ENCODE measurements at places on chromosomes 16 and 17.
A peak's percentile ranks its signal among the peaks of the same experiment; 100 is the strongest.

GRCh38 chr16:17084130-17084529, 386.6 kb downstream of the XYLT1 start:
- DNase-seq: no peak

- no peak for DNase-seq
Measured at GRCh38 chr16:85428899-85429775, 184.0 kb upstream of the GSE1 start.

DNA sequence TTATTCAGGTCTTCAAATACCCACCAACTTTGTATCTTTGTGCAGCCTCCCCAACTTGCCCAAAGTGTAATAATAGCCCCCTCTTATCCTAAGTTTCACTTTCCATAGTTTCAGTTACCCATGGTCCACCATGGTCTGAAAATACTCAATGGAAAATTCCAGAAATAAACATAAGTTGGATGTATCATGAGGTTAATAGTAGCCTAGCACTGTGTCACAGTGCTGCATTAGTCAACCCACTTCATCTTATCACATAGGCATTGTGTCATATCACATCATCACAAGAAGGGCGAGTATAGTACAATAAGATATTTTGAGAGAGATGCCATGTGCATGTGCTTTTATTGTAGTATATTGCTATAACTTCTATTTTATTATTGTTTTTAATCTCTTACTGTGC, 21.9 kb downstream of the OMG start:
- DNase-seq: peak; percentile 46

- DNase-seq: peak; percentile 70
Measured at GRCh38 chr17:28646039-28646754, 1.2 kb upstream of the BLTP2 start.

DNA sequence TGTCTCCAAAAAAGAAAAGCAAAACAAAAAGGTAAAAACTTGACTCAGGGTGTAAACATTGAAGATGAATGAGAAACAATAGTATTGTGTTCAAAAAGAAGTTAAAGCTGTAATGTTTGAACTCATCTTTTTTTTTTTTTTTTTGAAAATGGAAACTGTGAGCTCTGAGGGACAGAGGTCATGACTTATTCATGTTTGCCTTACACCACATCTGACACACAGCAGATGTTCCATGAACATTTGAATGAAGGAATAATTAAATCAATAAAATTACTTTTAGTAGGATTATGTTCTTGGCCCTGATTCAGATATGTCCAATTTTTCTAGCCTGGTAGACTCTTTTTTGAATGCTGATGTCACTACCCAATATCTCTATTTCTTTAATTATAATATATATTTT, 95.7 kb upstream of the MED13 start:
- DNase-seq: no peak

DNA sequence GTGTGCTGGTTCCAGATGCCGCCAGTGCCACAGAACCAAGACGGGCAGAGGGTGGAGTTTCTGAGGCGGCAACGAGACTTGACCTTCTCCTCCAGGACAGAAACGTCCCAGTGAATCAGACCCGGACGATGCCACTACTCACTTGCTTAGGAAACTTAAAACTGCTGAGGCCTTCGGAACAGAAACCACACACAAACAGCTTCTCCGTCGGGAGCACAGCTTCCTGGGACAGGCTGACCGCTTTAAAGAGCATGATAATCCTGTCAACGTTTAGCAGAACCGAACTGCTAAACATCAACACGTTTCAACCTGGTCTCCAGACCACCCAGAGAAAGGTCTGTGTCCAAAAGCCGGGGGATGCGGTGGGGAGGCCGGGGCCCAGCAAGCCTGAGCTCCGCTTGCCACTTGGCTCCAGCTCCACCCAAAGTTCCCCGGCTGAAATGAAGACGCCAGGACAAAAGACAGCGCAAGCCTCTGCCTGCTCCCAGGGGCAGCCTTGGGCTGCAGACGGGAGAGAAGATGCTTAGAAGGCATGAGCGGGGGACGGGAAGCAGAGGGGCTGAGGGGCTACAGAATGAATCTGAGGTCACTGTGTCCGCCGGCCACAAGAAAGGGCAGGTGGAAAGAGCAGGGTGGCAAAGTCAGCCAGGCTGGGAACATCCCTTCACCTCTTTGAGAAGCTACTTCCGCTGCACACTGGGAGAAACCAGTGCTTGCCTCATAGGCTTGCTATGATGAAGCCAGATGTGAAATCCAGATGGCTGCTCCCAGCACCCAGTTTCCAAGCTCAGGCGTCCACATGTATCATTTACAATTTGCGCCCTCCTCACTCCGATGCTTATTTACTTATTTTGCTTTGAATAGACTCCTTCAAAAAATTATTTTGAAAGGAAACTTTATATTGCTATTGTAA, 69.0 kb downstream of the MRM3 start:
- peak; percentile 77 for DNase-seq

GRCh38 chr17:70205401-70205800, 36.1 kb downstream of the KCNJ2 start:
- no peak for DNase-seq

DNA sequence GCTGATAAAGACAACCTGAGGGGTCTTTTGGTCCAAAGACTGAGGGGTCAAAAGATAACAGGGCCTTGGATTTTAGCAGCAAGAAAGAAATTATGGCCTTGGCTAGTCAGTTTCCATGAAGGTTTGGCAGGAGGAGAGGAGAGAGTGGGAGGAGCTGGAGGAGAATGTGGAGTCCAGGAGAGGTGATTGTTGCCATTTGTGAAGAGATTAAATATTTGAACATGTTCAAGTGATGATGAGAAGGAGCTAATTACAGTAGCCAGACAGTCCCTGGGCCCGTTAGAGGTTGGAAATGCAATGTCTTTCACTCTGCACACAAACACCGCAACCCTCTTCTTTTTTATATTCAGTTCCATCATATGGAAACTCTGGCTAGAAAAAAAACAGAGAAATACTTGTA, 68.6 kb downstream of the TNRC6C start:
- no peak for DNase-seq

GRCh38 chr16:77662246-77662645, 60.1 kb upstream of the NUDT7 start:
- DNase-seq: no peak

GRCh38 chr16:55152875-55153390, 171.1 kb upstream of the IRX6 start:
- no peak for DNase-seq

DNA sequence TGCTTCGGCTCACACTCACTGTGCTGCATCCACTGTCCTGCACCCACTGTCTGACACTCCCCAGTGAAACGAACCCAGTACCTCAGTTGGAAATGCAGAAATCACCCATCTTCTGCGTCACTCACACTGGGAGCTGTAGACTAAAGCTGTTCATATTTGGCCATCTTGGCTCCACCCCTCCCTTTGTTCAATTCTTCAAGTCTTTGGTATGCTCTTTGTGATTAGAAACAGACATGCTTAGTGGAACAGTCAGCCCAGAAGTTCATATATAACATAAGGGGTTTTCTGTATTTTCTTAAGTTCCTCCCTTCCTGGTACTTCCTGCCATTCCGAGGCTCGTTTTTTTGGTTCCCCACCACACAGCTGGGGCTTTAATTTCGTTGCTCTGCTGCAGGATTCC, 398.5 kb upstream of the DYNLRB2 start:
- no peak for DNase-seq

- no peak for DNase-seq
Measured at GRCh38 chr16:26500326-26500725, 566.4 kb upstream of the C16orf82 start.

- DNase-seq: no peak
Measured at GRCh38 chr17:49931416-49932137, 37.4 kb upstream of the DLX4 start.

DNA sequence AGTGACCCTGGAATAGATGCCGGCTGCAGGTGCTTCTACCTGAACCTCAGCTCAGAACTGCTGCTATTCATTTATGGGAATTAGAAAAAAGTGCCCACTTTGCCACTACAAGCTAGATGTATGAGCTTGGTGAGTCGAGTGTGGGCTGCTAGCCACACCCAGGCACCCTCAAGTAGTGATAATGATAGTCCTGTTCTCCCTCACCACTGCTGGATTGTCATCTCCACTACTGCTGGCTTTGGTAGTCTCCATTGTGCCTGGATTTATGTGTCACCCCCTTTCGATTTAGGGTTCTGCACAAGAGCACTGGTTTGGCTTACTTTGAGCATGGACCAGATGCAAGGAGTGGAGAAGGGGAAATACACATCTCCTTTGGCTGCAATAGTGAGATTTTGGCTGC, 73.0 kb upstream of the N4BP1 start:
- no peak for DNase-seq

- no peak for DNase-seq
Measured at GRCh38 chr17:56445692-56446411, 147.6 kb upstream of the NOG start.

DNA sequence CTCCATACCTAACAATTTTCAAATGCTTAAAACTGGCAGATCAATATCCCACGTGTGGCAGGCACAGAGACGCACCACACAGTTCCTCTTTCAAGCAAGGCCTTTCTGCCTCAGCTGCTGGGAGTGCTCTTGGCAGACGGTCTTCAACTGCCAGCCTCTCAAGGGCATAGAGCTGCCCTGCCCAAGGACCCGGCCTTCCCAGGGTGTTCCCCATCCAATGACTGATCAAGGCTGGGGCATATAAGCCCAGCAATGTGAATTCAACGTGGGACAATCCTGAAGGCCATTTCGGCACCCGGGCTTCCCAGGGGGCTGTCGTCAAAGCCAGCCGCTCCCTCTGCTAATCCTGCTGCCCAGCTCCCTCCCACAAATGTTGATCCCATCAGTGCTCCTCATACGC, 107.1 kb downstream of the STX8 start:
- DNase-seq: no peak

DNA sequence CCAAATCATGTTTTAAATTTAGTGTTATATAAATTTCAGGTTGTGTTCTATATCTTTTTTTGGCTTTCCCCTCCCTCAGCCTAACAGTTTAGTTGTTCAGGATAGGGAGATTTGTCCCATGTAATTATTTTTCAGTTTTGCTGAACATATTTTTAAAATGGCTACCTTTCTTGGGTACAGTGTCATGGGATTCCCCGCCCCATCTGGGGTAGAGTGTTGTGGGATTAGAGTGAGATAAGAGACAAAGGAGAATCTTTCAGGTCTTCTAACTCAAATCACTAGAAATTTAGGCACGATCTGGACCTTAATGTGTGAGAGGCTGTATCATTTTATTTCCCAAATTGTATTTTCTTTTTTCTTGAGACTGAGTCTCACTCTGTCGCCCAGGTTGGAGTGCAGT, 24.8 kb downstream of the NFAT5 start:
- no peak for DNase-seq

GRCh38 chr16:26026709-26027450, 335.1 kb downstream of the HS3ST4 start:
- DNase-seq: no peak

DNA sequence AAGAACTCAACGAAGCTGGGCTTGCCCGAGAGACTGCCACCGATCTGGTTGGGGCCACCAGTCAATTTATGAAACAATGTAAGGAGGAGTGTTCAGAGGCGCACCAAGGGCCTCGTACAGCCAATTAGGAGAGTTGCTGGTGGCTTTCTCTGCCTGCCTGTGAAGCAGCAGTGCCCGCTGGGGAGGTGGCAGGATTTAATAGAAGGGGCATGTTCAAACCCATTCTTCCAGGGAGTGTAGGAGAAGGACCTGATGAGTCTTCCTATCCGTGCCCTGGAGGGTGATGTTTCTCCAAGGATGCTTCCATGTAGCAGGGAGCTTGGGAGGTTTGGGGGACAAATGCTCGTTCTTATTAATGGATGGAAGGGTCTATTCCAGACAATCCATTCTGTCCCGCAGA, 178.4 kb downstream of the CCDC182 start:
- DNase-seq: no peak

DNA sequence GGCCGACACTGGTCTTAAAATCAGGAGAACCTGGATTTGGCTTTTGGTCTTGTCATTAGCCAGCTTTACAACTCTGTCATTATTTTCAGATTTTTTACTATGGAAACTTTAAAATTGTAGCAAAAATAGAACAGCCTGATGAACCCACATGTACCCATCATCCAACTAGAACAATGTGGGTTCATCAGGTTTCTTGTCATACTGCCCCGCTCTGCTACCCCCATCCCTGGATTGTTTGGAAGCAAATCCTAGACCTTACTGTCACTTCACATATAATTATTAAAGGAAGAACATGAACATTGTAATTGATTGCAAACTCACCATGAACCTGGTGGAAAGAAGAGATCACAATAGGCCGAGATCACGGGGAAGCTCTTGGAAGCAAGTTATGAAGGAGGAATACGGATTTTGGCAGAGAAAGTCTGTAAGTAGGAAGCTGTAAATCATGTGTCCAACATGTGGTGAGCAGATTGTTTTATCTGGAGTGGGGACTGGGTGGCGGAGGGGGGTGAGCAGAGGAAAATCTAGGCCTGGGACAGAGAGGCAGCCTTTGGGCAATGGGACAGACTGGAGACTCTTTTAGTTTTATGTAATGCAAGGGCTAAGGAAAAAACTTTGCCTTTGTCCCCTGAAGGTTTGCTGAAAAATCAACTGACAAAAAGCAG, 67.0 kb downstream of the PITPNC1 start:
- DNase-seq: peak; percentile 9

DNA sequence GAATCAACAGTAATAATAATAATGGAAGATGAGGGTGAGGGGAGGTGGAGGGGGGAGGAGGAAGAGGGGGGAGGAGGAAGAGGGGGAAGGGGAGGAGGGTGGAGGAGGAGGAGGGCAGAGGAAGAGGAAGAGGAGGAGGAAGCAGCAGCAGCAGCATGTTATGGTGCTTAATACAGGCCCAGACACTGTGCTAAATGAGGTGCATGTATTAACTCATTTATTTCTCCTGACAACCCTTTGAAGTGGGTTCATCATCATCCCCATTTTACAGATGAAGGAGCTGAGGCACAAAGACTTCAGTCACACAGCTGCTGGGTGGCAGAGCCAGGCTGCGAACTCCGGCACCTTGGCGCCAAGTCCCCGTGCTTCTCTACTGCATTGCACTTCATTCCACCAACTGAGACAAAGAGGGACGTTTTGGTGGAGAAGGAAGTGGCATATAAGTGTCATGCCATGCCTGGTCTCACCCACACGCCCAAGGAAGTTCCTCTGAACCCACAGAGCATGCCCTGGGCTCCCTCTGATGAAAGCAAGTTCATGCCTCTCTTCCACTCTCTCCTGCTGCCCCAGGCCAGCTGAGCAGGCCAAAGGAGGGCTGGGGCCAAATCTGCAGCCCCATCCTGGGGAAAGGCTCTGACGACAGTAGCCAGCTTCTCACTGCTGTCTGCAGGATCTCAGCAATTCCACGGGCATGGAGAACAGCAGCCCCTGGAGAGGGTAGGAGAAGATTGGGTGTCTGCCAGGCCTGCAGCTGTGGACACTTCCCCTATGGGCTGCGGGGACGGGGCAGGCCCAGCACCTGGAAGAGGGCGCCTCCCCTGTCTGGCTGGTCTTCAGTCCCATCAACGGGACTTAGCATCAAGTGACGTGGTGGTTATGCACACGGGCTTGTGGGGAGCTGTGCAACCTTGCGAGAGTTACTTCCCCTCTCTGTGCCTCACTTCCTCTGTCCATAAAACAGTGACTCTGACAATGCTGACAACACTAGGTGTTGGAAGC, 21.8 kb downstream of the XYLT1 start:
- DNase-seq: no peak

- peak; percentile 12 for DNase-seq
Measured at GRCh38 chr17:16214190-16215001, 938 bp downstream of the NCOR1 start.

GRCh38 chr16:86067936-86068335, 169.0 kb downstream of the IRF8 start:
- DNase-seq: no peak
